ENCODE measurements at places on chromosomes 16 and 17.

GRCh38 chr17:71521724-71522123, 599.1 kb upstream of the SOX9 start:
- DNase-seq, result no peak

GRCh38 chr17:82602487-82602886, 45.8 kb downstream of the WDR45B start:
- DNase-seq, result no peak

- DNase-seq, result peak; percentile 74
Observed at GRCh38 chr17:8857919-8858318, 9.6 kb downstream of the PIK3R6 start.

- no peak for DNase-seq
Observed at GRCh38 chr17:29090750-29091605, 48.0 kb downstream of the PIPOX start.

GRCh38 chr17:10702574-10702973, 5.2 kb downstream of the ADPRM start:
- peak; percentile 55 for DNase-seq

DNA sequence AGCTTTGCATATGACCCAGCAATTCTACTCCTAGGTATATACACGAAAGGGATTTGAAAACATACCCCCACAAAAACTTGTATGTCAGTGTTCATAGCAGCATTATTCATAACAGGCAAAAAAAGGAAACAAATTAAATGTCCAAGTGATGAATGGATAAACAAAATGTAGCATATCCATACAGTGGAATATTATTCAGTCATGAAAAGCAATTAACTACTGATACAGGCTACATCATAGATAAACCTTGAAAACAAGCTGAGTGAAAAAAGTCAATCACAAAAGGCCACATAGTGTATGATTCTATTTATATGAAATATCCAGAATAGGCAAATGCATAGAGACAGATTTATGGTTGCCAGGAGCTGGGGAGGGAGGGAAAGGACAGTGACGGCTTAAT, 676 bp downstream of the EME1 start:
- DNase-seq, result no peak

GRCh38 chr17:2749784-2750181, 331 bp upstream of the CCDC92B start:
- DNase-seq, result peak; percentile 44

DNA sequence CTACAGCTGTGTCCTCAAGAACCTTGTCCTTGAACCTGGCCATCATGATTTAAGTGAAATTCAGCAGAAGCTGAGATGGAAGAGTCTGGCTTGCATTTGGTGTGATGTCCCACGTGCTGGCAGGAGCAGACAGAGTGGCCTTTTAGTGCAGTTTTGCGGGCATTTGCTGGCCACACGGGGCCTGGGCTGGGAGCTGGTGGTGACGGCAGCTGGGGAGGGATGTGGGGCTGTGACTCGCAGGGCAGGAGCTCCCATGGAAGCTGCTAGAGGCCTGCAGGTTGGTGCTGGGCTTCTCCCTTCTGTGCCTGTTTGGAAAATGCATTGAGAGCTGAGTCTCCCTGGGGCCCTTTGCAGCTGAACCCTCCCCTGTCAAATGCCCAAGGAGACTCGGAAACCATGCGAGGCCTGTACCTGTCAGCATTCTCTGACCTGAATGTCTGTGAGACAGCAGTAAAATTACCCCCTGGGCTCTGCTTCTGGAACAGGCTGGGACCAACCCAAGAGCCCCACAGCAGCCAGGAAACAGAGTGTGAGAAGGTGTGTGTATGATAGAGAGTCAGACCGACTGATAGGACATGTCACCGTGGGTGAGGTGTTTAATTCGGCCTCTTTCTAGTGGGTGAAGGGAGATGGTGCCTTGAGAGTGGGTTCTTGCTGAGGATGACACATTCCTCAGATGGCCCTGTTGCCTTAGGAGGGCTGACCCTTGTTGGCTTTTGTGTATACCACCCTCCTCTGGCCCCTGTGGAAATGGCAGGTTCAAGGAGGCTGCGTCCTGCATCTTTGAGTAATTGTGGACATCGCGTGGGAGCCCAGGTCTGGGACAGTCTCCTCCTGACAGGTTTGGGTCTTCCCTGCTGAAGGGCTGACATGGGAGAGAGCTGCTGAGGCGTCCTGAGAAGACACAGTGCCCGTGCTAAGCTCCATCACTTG, 145.5 kb downstream of the MSI2 start:
- DNase-seq, result no peak

- peak; percentile 83 for DNase-seq
Observed at GRCh38 chr17:57999496-58000017, 7.5 kb downstream of the SRSF1 start.

- no peak for DNase-seq
Observed at GRCh38 chr16:70614208-70614951, 32.0 kb upstream of the IL34 start.

DNA sequence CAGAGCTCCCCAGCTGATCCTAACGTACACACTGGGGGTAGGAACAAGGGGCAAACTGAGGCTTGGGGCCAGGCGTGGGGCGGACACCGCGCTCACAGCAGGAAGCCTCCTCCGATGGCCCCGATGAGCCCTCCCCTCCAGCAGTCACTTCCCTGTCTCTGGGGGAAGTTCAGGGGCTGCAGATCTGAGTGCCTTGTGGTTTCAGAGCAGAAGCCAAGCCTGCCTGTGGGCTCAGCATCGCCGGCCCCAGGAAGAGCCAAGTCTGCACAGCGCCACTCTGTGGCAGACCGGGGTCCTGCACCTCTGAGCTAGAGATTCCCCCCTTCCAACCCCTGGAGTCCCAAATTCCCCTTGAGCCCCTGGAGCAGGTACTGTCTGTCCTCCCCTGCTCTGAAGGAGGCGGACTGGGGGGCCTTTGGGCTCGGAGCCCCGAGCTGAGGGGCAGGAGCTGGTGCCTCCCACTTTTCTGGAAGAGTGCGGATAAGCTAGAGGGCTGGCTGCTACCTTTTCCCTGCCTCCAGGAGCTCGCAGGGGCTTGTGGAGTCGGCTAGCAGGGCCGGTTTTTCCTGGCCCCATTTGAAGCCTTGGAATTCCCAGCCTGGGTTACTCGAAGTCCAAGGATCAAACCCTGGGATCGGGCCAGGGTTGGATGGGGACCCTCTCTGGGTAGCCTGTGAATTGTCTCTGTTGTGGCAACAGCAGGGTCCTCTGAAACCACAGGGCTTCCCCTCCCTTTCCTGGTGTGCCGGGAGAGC, 2.9 kb downstream of the GSE1 start:
- DNase-seq, result peak; percentile 79

DNA sequence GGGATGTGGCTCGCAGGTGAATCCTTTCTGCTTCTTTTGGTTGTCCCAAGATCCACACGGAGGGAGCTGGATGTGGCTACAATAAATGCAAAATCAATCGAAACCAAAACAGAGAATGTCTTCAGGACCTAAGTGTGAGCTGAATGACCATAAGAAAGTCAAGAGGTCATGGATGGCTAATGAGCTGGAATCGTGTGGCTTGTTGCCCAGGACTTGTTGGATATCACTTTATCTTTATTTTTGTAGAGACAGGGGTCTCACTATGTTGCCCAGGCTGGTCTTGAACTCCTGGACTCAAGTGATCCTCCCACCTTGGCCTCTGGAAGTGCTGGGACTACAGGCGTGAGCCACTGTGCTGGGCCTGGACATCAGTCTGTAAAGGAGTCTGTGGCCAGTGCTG, 326.8 kb upstream of the N4BP1 start:
- no peak for DNase-seq

DNA sequence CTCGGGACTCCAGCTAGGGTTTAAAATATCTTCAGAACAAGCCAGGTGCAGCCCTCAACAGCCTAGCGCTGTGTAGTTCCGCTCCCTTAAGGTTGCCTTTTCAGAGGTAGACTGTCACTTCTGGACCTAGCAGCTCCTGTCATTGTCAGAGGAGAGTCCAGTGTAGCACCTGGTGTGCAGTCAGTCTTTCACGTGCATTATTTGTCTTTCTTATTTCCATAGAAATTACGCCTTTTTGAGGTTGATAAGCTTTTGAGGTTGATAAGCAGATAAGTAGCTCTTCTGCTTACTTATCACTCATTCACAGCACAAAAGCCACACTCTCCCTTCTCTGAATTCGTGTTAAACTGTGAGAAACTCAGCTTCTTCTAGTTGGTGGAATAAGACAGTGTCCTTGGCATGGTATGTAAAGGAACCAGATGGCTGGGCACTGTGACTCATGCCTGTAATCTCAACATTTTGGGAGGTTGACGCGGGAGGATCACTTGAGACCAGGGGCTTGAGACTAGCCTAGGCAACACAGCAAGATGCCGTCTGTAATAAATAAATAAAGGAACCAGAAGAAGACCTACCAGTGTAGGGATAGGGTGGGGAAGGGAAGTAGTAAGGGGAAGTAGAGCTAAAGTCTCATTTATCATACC, 10.2 kb downstream of the EEF2K start:
- DNase-seq, result peak; percentile 17

- DNase-seq, result no peak
Observed at GRCh38 chr17:59421722-59422121, 90.3 kb downstream of the YPEL2 start.

DNA sequence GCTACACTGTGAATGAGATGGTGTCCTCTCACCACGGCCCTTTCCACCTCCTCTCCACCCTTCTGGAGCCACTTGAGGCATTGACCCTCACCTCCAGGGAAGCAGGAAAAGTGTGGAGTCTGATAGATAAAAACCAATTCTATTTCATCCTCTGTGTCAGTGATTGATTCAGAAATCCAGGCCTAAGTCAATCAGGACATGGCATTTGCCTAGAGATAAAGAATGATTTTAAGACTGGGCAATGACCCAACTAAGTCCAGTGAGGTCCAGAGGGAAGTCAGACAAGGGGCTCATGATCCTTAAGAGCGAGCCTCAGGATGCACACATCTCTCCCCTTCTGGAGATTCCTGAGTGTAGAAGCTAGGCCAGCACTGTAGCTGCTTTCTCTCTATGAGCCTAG, 41.1 kb upstream of the TNRC6A start:
- DNase-seq, result no peak

- peak; percentile 89 for DNase-seq
Observed at GRCh38 chr17:7716901-7717755, at the start of gene DNAH2. TSS of gene DNAH2 (plus strand) at chr17:7717744. CDS start at chr17:7719735, 1,991 bp downstream.

DNA sequence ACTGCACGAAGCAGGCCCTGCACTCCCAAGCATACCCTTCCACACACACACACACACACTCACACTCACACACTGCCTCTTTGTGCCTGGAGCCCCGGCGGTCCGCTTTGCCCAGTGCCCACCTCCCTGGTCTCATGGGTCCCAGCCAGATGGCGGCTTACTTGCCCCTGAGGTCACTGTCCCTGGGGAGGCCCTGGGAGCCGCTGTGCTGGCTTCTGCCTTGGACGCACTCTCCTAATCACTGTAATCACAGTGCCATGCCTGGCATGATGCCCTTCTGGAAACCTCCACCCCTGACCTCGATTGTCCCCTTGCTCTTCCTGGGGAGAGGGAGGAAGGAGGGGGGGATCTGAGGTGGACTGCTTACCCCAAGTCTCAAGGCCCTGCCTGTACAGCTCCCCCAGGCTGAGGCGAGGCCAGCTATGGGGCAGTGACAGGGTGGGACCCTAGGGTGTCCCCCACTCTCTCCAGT, 36.0 kb downstream of the ARHGAP23 start:
- DNase-seq, result peak; percentile 29

DNA sequence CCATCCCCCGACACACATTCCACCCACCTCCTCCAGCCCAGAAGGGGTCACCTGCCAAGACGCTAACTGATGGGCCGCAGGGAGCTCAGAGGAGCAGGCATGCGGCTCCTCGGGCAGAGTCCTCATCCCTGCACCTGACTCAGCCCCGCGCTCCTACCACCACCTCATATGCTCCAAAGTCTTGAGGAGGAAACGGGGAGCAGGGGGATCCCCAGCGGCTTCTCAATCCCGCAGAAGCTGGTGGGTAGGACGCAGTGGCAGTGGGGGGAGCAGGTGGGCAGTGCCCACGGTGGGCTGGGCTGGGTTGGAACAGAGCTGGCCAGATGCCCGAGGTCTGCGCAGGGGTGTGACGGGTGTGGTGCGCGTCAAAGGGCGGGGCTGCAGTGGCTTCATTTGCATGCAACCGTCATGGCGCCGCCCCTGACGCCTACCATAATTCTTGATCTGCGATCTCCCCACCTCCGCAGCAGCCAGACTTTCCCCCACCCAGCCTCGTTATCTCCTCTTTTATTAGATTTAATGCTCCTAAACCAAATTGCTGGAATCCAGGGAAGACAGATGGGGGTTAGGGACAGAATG, 39.0 kb upstream of the EMP2 start:
- no peak for DNase-seq

DNA sequence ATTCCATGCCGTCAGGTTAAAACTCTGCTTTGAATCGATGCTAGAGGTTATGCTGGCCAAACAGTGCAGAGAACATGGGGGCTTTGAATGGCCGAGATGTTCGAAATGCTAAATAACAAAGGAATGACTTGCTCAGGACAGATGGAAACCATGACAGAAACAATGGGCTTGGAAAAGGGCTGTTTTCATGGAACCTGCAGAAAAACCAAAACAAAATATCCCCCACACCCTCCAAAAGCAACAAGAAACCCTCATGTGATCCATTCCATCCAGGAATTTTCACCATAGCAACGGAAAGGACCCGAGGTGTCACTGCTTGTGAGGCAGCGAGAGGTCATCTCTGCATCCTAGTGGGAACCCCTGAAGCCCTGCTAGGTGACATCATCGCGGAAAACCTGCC, 25.5 kb downstream of the GPRC5B start:
- no peak for DNase-seq

DNA sequence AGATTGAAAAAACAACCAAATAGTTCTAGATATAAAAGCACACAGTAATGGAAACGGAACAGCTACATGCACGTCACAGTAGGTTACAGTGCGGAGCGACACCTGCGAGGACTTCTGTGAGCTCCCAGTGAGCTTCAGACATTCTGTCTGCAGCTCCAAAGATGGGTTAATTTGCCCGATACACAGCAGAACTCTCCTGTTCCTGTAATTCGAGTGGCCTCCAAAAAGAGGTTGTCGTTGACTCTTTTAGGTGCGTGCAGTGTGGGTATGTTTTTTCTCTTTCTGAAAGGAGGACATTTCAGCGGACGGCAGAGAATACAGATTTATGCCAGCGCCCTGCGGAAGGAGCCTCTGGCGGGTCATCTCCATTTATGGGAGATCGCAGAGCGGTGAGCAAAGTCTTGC, 2.9 kb downstream of the OR1F1 start:
- no peak for DNase-seq

DNA sequence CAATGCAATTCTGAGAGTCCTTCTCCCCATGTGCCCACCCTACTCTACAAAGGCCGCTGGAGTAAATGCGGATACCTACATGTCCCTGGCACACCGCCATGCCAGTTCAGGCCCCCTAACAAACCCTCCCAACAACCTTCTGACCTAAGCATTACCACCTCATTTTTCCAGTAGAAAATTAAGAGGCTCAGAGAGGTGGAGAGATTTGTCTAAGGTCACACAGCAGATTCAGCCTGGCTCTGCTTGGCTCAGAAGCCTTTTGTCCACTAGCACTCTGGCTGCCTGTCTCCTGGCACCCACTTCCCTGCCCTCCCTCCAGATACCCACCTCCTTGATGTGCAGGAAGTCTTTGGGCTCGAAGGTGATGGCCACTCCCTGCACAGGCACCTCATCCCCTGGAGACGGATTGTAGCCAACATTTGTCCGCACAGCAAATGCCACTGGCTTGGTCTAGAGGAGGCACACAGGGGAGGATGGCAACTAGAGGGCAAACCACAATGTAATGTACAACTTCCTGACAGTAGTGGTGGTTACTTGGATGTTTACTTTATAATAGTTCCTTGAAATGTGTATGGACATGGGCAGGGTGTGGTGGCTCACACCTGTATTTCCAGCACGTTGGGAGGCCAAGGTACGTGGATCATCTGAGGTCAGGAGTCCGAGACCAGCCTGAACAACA, 10.2 kb downstream of the CACNB1 start:
- no peak for DNase-seq

Data from astrocyte of the spinal cord (primary cell).